WERI-Rb-1 (cell line): ENCODE measurements at places on chromosomes 16 and 17.
A peak's percentile ranks its signal among the peaks of the same experiment; 100 is the strongest.

DNA sequence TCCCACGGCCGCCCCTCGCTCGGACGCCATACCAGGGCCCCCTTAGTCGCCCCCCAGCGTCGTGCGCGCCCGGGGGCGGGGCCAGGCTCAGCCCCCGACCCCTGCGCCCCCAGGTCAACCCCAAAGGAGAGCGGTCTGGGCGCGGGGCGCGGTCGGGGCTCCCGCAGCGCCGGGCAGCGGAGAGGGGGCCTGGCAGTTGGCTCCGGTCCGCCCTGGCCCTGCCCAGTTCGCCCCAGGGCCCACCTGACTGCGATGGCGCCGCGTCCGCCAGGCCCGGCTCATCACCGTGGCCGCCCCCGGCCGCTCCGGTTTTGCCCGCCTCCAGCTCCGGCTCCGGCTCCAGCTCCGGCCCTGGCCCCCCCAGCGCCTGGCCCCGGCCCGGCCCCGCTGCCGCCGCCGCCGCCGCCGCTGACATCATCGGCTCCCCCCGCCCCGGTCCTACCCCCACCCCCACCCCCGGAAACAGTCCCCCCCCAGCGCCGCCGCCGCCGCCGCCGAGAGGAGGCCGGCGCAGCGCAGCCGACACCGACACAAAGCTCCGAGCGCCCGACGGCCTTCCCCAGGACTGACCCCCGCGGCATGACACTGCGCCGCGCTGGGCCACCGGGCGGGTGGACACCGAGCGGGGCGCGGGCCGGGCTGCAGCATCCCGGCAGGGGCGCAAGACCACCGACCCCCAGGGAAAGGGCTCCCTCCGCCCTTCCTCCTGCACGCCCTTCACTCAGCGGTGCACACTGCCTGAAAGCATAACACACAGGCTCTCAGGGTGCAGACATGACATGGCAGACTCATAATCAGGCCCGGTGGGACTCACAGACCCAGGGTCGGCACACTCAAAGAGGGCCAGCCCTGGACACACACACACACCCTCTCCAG, at the start of gene ZBTB4:
Gene ZBTB4 (minus strand): TSS at position 419 of the 876 bp plus-strand sequence. CDS start 12,830 bp downstream, outside the sequence.
- DNase-seq = peak; percentile 53

DNA sequence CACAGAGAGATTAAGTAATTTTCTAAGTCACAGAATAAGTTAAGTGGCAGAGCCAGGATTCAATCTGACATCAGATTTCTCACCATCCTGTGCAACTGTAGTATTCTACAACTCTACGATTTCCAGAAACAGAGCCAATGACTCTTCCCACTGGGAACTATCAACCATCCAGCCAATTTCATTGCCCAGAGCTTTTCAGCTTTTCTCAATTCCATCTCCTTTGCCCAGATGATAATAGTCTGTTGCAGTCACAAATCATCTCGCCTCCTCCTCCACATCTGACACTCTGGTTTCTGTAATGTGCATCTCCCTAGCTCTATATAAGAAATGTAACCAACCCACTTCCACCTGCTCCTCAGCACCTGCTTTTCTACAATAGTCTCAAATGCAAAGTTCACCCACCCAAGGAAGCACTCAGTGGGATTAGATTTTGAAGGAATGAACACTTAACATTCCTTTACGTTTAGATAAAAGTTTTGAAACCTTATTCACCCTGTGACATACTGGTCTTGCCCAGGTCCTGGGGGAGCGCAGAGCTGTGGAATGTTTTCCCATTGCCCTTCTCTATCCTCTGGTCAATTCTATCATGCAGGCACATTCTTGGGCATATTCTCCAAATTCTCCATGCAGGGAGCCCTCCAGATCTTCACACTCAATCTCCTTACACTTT, 167.8 kb upstream of the ASIC2 start:
- no peak for DNase-seq

- DNase-seq = no peak
These were observed 74.4 kb upstream of the ARL4D start for GRCh38 chr17:43324205-43324893.

- no peak for DNase-seq
These were observed 128.5 kb downstream of the MRTFB start for GRCh38 chr16:14199624-14200023.

DNA sequence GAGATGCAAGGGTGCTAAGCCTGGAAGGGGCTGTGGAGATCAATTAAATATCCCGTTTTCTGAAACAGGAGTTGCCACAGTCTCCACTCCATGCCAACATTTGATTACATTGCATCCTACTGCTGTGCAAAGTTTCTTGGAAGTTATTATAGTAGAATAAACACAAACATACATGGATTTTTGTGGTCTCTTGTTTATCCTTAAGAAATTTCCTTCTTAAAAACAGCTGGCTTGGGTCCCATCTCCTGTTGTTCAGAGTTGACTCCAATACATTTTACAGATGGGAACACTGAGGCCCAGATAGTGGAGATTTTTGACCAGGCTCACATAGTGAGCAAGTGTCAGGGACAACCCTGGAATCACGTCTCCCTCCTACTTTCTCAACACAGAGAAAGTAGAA, 124.0 kb upstream of the ADAMTS18 start:
- no peak for DNase-seq

GRCh38 chr17:77886387-77886728, 72.1 kb upstream of the TNRC6C start:
- DNase-seq = no peak

- peak; percentile 26 for DNase-seq
These were observed 477 bp downstream of the CFAP20 start for GRCh38 chr16:58128711-58129096.

GRCh38 chr16:85424260-85425073, 188.7 kb upstream of the GSE1 start:
- no peak for DNase-seq

GRCh38 chr16:55437625-55438024, 41.4 kb upstream of the MMP2 start:
- DNase-seq = no peak

DNA sequence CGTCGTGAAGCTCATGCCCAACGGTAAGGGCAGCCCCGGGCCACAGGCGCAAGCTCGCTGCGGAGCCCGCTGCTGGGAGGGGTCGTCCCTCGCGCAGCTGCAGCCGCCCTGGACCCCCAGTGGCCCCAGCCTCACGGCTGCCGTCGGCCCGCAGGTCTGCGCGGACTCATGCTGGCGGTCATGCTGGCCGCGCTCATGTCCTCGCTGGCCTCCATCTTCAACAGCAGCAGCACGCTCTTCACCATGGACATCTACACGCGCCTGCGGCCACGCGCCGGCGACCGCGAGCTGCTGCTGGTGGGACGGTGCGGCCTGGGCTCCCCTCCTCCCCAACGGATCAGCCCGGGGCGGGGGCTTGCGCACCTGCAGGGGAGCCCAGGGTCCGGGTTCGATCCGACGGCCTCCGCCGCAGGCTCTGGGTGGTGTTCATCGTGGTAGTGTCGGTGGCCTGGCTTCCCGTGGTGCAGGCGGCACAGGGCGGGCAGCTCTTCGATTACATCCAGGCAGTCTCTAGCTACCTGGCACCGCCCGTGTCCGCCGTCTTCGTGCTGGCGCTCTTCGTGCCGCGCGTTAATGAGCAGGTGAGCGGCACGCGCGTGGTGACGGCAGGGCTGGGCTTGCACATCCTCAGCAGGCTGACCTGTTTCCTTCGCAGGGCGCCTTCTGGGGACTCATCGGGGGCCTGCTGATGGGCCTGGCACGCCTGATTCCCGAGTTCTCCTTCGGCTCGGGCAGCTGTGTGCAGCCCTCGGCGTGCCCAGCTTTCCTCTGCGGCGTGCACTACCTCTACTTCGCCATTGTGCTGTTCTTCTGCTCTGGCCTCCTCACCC, 5.8 kb downstream of the SLC5A2 start:
- no peak for DNase-seq

- DNase-seq = peak; percentile 67
These were observed 43.3 kb downstream of the MGAT5B start for GRCh38 chr17:76911299-76912017.

DNA sequence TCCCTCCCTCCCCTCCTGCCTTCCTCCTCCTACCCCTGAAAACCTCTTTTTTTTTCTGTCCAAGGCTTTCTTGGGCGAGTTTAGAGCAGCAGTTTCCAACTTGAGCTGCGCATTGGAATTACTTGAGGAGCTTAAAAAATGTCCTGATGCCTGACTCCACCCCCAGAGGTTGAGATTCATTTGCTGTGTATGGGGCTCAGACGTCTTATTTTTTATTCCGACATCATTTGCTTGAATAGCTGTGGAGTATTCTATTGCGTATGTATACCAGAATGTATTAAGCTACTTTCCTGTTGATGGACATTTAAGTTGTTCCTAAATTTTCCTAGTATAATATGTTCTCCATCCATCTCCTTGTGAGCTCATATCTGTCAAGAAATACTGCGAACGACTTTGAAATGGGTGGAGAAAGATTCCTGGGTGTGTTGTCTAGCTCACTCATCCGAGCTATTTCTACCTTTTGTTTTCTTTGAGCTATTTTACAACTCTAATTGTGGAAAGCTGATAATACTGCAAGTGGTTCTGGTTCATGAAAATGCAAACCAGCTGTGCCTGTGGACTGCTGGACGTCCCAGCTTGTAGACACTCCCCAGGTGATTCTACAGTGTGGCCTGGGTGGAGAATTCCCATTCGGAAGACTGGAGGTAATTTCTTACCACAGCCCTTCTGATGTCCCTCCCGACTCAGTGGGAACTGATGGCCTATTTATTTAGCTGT, 40.5 kb downstream of the CMIP start:
- no peak for DNase-seq

GRCh38 chr17:16446338-16446983, 31.1 kb downstream of the TRPV2 start:
- no peak for DNase-seq

DNA sequence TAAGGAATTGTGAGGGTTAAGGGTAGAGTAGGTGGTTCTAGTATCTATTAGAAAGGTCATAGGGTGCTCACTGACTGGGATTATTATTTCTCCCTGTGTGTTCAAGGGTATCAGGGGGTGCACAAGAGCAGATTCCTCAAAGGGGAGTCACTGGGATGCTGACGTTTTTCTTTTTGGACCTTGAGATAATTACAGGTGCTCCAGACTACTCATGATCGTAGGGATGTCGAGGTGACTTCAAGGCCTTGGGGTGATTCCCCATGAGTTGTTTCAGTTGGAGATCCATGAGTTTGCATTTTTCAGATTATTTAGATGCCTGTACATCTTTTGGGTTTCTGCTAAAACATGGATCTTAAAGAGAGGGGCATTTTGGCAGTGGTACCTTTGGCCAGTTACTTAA, 41.4 kb upstream of the TEKT1 start:
- DNase-seq = no peak

- no peak for DNase-seq
These were observed 427.6 kb upstream of the GOT2 start for GRCh38 chr16:59161679-59162078.

GRCh38 chr17:76550712-76551615, 11.1 kb downstream of the PRCD start:
- no peak for DNase-seq

DNA sequence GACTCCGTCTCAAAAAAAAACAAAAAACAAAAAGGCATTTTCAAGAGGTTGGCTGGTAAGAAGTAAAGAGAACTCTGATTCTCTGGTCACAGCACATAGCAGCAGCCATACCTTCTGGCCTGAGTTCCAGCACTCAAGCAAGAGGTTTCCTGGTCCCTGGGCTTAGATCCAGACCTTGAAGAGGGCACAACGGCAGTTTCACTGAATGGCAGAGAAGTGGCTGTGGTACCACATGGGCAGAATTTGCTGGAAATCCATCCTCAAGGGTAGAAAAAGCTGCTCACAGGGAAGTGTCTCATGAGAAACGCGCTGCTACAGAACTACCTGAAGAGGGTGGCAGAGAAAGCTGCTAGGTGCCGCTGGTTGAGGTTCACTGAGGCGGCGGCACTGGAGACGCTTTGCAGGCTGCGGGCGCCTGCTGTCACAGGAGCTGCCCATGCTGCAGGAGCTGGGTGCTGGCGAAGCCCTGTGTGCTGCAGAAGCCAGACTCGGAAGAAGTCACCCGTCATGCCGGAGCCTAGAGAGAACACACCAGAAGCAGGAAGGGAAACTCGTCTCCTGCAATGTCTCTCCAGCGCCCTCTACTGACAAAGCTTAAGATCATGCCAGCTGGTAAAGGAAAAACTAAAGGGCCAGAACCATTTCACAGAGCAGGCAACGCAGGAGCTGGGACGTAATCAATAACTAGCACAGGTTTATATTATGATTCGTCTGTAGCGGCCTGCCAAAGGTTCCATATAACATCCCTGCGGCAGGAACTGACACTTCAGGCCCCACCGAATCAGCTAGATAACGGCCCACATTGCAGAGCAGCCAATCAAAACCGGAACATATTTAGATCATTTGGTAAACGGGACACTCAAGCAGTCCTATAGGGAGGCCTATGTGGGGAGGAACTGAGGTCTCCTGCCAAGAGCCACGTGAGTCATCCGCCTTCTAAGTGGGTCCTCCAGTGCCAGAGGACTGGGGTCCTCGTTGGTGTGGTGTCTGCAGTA, 5.4 kb upstream of the ZNF213 start:
- DNase-seq = peak; percentile 82

DNA sequence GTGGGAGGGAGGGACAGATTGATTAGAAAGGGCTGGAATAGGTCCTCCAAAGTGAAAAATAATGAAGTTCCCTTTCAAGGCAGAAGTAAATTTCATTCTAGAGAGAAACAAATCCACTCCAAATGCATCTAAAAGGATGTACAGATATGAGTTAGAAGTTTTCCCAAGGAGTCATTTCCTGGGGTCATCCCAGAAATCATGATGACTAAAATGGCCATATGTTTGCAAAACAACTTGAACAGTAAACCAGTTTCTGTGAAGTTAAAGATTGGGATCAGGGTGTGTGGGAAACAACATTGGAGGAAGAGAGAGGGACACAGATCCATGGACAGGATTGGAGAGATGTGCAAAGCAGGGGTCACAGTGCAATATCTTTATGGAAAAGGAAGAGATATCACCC, 32.5 kb upstream of the ARHGAP44 start:
- DNase-seq = no peak

GRCh38 chr17:78684026-78684425, 98.0 kb downstream of the CYTH1 start:
- no peak for DNase-seq

- peak; percentile 72 for DNase-seq
These were observed 11.4 kb downstream of the CHST4 start for GRCh38 chr16:71537643-71538042.

GRCh38 chr16:28494121-28494851, at the start of gene APOBR:
Gene APOBR, plus strand, starts transcription at chr16:28494643. Its CDS starts 39 bp downstream, at chr16:28494682.
- DNase-seq = no peak

DNA sequence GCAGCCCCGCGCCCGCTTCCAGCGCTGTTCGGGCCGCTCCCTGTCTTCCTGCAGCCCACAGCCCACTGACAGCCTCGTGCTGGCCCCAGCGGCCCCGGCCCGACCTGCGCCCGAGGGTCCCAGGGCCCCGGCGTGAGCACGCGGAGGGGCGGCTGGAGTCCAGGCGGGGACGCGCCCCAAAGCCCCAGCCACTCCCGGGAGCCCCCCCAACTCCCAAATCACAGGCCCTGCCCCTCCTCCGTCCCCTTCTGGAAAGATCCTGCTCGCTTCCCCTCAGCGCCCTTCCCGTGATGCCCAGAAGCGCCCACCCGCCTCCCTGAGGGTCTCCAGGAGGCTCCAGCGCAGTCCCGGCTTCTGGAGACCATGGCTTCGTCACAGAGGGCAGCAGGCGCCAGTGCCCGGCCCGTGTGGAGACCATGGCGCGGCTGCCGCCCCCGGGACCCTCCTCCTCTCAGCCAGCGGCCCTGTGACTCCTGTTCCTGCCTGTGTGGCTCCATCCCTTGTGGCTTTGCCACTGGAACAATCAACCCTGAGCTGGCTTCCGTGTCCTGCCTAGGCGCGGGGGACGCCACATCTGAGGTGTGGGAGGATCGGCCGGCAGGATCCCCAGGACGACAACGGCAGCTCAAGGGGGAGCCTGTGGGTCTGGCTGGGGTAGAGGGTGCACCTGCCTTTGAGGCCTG, 3.9 kb downstream of the UTS2R start:
- no peak for DNase-seq
